ENCODE measurements at places on chromosomes 1 and 21.

DNA sequence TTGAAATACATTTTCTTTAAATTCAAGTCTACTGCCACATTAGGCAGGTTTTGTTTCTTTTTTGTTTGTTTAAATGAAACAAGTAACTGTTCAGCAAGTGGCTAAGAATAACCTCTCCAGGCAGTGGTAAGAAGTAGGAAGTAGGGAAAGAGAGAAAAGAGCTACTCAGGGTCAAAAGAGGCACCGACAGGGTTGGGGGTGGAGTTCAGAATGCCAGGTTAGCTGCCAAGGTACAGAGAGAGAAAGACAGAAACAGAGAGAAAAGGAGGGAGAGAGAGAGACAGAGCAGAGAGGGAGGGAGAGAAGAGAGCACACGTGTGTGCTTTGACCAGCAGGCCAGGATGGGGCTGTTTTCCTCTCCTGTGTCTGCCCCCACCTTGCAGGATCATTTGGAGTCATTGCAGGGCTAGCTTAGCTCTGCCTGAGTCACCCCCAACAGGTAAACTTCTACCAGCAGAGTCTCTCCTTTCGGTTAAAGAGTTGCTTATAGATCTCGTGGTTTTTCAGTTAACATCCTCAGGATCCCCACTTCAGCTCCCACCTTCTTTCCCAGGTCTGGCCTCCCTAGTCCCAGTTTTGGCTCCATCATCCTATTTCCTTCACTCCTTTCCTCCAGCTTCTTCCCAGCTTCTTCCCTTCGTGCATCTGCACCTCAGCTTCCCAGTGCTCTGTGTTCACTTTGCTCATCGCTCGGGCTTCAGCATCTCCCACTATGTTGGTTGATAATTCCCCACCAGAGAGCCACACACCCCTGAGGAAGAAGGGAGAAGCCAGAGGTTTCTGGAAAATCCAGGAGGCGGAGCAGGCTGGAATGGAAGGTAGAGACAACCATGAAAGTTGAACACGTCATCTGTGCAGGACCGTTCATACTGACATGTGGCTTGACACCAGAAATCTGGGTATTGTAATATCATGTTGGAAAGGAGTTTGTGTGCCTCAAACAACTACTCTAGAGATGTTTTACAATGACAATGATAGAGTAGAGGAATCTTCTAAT, 21.8 kb upstream of the RAB4A start:
- DNase-seq = no peak

DNA sequence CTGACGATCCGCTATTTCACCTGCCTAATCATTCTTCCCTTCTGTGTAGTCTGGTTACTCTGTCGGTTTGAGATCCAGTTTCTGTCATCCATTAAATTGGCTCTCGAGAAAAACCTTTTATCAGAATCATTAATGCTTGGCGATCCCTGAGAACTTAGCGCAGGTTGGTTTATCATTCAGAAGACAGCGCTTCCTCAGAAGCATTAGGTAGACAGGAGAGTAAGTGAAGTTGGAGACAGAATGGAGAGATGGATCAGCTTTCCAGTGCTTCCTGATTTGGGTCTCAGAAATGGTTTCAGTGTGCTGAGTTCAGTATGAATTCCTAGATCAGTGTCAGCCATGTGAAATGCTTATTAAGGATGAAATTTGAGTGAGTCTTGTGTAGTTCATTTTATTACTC, 1.3 kb downstream of the USP1 start:
- no peak for DNase-seq

DNA sequence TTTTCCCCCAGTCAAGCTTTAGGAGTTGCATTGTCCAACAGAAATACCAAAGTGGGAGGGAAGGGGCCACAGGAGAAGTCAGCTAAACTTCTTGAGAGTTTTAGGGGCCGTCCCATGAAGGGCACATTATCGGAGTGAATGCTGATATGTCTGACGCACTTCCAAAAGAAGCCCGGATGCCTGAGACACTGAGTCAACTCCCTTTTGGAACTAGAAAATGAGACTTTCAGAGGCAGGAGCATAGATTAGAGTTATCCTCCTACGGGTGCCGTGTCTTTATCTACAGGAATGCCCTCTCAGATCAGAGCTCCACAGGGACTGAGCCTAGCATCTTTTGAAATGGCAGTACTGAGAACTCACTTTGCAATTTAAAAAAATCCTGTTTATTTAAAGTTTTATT, 13.1 kb downstream of the ACTN2 start:
- no peak for DNase-seq

GRCh38 chr1:50318428-50318827, 104.8 kb downstream of the DMRTA2 start:
- no peak for DNase-seq

DNA sequence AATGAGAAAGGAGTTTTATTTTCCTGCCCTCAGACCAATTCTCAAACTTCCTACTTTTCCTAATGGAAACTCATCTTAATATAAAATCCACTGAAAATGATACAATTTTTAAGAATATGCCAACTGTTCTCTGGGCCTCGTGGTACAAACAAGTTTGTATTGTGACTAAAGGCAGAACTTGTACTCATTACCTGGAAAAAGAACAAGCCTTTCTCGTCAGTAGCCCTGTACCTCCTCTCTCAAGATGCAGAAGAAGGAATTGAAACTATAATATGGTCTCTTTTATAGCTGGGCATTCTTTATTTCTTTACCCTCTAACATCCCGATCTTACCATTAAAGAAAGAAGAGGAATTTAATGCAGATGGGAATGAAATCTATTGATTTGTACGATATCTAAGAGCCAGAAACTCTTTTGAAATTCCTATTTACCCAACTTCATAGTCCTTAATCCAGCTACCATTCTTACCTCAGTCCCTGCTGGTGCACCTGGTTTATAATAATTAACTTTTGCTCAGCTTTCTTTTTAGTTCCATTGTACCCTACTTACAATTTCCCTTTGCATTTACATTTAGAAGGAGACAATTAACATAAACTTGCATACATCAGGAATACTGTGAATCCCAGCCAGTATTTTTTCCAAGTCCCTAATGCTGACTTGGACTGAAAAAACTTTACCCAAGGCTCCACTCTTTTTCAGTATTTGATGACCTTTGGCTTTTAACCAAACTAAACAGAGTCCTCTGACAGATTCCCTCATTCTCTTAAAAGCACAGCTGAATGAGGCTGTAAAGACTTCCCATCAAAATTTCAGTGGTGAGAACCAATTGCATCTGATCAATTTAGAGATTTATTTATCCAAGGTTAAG, 1162.4 kb downstream of the BRINP3 start:
- no peak for DNase-seq

DNA sequence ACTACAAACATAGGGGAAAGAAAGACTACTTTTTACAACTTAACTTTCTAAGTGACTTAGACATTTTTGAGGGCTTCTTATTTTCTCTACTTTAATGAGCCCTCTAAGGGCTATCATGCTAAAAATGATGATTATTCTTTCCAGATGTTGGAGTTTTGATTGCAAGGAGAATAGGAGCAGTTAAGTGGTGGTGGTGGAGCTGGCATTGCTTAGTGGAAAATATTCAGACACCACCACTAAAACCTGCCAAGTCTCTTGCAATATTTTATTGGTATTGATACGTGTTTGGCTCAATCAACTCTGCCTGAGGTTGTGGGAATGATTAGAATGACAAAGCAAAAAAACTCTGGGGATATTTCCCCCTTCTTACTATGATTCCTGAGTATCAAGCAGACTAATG, 82.6 kb upstream of the PTGFR start:
- DNase-seq = no peak

GRCh38 chr1:116133696-116134475, 22.7 kb downstream of the MAB21L3 start:
- no peak for DNase-seq

GRCh38 chr1:227950735-227951346, 3.1 kb upstream of the WNT9A start:
- no peak for DNase-seq

- no peak for DNase-seq
Measured at GRCh38 chr1:240965581-240966091, 353.7 kb upstream of the GREM2 start.

DNA sequence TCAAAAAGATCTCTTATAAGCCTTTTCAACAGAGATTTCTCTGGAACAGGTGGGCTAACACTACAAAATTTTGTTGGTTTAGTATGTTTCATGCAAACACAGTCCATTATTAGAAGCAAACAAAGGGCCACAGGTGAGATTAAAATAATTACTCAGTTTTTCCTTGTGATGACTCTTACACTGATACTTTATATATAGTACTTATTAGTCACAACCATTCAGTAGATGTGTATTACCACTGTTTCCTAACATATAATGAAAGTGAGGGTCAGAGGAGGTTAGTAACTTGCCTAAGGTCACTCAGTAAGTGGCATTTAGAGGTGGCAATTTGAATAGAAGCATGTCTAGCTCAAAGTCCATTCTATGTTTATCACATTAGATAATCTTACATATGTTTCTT, 44.2 kb downstream of the CYYR1 start:
- no peak for DNase-seq

GRCh38 chr1:100219883-100220282, 29.8 kb downstream of the DBT start:
- no peak for DNase-seq

- no peak for DNase-seq
Measured at GRCh38 chr21:45202889-45203288, 84.8 kb downstream of the POFUT2 start.

GRCh38 chr21:30289215-30289614, at the start of gene KRTAP25-1:
Gene KRTAP25-1, minus strand, starts transcription at chr21:30289514. Its CDS starts 24 bp downstream, at chr21:30289490.
- no peak for DNase-seq

- DNase-seq = no peak
Measured at GRCh38 chr1:219506473-219506899, 106.4 kb downstream of the ZC3H11B start.

GRCh38 chr1:50700214-50700613, 259.9 kb downstream of the FAF1 start:
- DNase-seq = no peak

GRCh38 chr1:156203331-156203730, 9.4 kb downstream of the SLC25A44 start:
- no peak for DNase-seq

DNA sequence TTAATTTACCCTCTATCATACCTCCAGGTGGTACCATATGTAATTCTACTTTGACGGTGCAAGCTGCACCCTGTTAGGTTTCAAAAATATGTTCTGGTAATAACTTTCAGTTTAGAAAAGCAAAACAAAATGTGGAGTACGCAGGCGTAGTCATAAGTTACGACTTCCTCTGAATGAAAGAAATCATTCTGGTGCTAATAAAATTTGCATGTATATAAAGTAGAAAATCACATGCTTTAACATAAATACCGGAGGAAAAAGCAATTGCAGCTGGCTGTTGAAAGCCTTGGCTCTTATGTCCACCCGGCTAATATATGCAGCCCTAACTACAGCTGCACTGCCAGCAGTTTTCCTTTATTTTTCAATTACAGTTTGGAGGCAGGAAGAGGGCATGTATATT, 65.2 kb upstream of the TMPRSS15 start:
- DNase-seq = no peak

- DNase-seq = no peak
Measured at GRCh38 chr1:45047032-45047431, 35.0 kb downstream of the UROD start.

DNA sequence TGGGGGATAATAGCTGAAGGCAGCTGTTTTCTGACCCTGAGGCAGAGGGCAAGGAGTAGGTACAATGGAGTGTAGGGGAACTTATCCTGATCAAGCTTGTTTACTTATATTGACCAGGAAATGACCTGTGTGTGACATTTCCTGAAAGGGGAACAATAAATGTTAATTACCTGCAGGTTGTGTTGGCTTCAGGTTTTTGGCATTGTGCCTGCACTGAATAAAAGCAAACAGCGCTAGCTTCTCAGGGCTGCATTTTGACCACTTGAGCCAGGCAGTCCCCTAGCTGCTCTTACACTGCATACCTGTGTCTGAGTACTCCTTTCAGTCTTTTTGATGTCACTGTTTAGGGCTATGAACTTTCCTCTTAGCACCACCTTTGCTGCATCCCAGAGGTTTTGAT, 40.6 kb downstream of the DRAM2 start:
- DNase-seq = no peak

DNA sequence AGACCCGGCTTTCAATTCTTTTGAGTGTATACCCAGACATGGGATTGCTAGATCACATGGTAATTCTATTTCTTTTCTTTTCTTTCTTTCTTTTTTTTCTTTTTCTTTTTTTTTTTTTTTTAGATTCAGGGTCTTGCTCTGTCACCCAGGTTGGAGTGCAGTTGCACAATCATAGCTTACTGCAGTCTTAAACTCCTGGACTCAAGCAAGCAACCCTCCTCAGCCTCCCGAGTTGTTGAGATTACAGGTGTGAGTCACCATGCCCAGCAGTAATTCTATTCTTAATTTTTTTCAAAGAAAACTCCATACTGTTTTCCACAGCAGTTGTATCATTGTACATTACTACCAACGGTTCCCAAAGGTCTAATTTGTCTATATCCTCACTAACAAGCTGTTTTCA, 13.5 kb upstream of the RNF186 start:
- no peak for DNase-seq

DNA sequence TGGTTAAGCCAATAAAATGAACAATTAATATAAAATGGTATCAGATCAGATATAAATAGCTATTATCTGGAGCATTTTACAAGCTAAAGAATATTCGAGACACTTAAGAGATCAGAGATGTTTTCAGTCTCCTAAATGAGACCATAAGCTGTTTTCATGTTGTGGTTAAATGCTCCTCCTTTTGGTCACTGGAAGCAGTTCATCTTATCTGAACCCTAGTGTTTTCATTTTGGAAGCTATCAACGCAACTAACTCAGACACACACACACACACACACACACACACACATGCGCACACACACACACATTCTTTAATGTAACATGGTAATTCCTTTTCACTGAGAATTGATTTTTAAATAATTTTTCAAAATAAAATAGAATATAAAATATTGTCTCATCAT, 10.0 kb upstream of the LRRC8C start:
- DNase-seq = no peak

GRCh38 chr1:208433086-208433485, 188.9 kb upstream of the PLXNA2 start:
- no peak for DNase-seq

Data from activated T-cell treated with anti-CD3 and anti-CD28 coated beads, Interleukin-2, amount 50 U/mL, for 4 hours (primary cell).